ENCODE measurements at places on chromosomes 7 and 10. TPM values are rescaled to one million over a fixed set of nuclear protein-coding genes. Genes with fewer than 3 reads are reported as not detected.

The OR2A12 gene
- not detected for total RNA-seq

The SH2D4B gene
- not detected for total RNA-seq

DNA sequence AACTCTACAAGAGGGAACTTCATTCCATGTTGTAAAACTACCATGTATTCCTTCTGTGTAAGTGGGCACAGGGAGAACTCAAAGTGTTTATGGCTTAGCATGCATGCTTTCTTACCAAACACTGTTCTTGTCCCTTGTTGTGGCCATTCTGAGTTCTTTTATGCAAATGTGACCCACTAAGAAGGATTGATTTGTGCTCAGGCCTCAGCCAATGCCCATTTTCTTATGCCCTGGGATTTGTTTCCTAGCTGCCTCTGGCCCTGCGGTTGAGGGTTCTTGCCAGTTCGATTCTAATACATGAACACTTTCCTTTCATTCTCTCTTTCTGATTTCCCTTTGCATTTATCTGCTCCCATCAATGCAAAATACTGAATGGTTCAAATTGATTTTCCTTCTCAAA is 316.7 kb downstream of the NRG3 start:
- DNase-seq, result peak; percentile 9
- no peak overlapping the region for H3K27ac ChIP-seq
- no peaks in the 10 kb centered on the region for H3K27me3 ChIP-seq
- no peaks in the 10 kb centered on the region for H3K36me3 ChIP-seq
- no peaks in the 10 kb centered on the region for H3K4me1 ChIP-seq

DNA sequence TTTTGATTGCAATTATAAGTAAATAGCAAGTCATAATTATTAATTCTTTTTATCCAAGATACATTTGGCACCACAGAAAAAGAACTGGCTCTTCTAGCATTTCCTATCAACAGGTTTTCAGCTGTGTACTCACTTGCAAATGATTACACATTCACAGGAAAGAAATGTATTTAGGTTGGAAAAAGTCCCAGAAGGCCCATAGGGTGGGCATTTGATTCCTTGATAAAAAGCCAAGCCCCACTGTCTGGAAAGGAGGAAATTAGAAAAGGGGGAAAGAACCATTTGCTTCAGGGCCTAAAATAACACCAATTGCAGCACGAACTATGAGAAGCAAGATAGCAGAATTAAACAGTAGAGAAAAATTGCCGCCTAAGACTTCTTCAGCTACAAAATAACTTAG is 80.8 kb upstream of the COL1A2 start:
- no peaks in the 10 kb centered on the region for H3K36me3 ChIP-seq
- no peak for DNase-seq
- H3K4me3 ChIP-seq, result no peak overlapping the region
- no peaks in the 10 kb centered on the region for H3K27me3 ChIP-seq

DNA sequence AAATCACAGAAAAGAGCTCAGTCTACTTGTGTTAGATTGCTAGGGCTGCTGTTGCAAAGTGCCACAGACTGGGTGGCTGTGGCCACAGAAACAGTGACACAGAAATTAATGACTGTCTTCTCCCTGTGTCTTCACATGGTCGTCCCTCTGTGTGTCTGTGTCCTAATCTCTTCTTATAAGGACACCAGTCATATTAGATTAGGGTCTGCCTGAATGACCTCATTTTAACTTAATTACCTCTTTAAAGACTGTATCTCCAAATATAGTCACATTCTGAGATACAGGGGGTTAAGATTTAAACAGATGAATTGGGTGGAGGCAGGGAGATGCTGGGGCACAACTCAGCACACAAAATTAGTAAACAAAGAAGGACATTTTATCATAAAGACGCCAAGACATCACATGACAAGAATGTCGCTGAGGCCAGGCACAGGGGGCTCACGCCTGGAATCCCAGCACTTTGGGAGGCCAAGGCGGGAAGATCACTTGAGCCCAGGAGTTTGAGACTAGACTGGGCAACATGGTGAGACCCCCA is 23.3 kb upstream of the PARD3 start:
- no peaks in the 10 kb centered on the region for H3K36me3 ChIP-seq
- no peaks in the 10 kb centered on the region for H3K4me1 ChIP-seq
- H3K27ac ChIP-seq, result no peak overlapping the region
- H3K4me3 ChIP-seq, result no peak overlapping the region
- DNase-seq, result no peak
